ENCODE measurements at places on chromosomes 5 and 9. TPM values are rescaled to one million over a fixed set of nuclear protein-coding genes. Genes with fewer than 3 reads are reported as not detected.

DNA sequence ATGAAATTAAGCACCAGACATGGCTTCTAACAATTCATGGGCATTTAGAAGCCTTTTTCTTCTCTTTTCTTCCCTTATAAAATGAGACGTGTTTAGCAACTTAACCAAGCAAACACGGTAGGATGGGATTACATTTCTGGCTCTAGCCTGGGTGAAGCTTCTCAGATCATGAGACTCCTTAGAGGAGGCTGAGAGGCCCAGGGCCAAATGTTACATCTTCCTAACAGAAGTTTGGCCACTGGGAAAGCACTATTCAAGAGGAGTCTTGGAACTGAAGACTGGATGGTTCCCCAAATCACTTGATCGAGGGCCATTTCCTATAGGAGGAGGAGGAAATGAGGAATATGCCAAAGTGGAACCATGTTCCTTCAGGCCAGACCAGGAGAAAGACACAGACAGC, 1.9 kb downstream of the GABRP start:
- no peaks in the 10 kb centered on the region for H3K27me3 ChIP-seq
- no peak overlapping the region for H3K4me3 ChIP-seq
- DNase-seq, result no peak
- H3K4me1 ChIP-seq, result no peaks in the 10 kb centered on the region
- H3K36me3 ChIP-seq, result no peaks in the 10 kb centered on the region

CSF2 gene
- total RNA-seq, result not detected

GRCh38 chr9:21681641-21682040, 120.8 kb upstream of the MTAP start:
- peaks cover 96% of the 10 kb centered on the region for H3K4me1 ChIP-seq
- no peak overlapping the region for H3K4me3 ChIP-seq
- H3K27me3 ChIP-seq, result no peaks in the 10 kb centered on the region
- DNase-seq, result peak; percentile 89
- no peaks in the 10 kb centered on the region for H3K36me3 ChIP-seq

- H3K27me3 ChIP-seq, result no peaks in the 10 kb centered on the region
- H3K4me3 ChIP-seq, result no peak overlapping the region
- no peak for DNase-seq
- no peaks in the 10 kb centered on the region for H3K36me3 ChIP-seq
These were observed 261.9 kb downstream of the GADD45G start for GRCh38 chr9:89866701-89867100.

MSX2 gene
- 8.5 TPM for total RNA-seq

DNA sequence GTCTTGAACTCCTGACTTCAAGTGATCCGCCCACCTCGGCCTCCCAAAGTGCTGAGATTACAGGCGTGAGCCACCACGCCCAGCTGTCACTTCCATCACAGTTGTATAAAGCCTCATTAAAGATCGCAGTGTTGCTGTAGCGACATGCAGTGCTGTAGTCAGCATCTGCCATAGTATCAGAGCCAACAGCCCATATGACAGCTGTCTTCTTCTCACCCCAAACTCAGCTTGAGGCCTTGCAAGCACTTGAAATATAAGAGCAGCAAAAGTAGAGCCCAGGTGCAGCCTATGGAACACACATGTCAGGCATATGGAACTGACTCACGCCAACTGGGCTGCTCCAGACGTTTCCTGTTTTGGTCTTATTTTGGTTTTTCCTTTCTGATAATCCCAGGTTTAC, 167.8 kb downstream of the TRIO start:
- no peak overlapping the region for H3K4me3 ChIP-seq
- H3K4me1 ChIP-seq, result peaks cover 21% of the 10 kb centered on the region
- DNase-seq, result no peak
- peaks cover 53% of the 10 kb centered on the region for H3K36me3 ChIP-seq
- no peak overlapping the region for H3K27ac ChIP-seq

SLC12A2 gene
- 36.9 TPM for total RNA-seq

IFNA13 gene
- total RNA-seq, result not detected

GRCh38 chr5:108193021-108193795, 188.7 kb downstream of the FBXL17 start:
- H3K36me3 ChIP-seq, result no peaks in the 10 kb centered on the region
- H3K27me3 ChIP-seq, result no peaks in the 10 kb centered on the region
- no peaks in the 10 kb centered on the region for H3K4me1 ChIP-seq
- no peak for DNase-seq
- no peak overlapping the region for H3K27ac ChIP-seq

PTGDS gene
- total RNA-seq, result 13.7 TPM

DNA sequence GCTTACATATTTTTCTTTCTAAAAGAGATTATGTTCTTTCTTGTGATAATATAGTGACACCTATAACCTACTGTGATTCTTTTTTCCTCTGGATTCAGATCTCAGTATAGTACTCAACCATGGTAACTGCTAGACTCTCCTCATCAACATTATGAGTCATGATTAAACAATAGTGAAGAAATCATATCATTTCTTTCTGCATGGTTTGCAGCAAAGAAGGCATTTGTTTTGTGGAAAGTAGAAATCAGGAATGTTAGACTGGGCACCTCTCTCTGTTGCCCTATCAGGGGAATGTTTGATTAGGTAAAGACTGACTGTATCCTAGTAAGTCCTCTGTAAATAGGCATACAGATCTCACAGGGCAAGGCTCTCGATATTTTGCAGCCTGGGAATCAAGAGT, 25.6 kb upstream of the SMC2 start:
- H3K27me3 ChIP-seq, result no peaks in the 10 kb centered on the region
- no peak overlapping the region for H3K4me3 ChIP-seq
- DNase-seq, result no peak

FBP1 gene
- 0.36 TPM for total RNA-seq

DNA sequence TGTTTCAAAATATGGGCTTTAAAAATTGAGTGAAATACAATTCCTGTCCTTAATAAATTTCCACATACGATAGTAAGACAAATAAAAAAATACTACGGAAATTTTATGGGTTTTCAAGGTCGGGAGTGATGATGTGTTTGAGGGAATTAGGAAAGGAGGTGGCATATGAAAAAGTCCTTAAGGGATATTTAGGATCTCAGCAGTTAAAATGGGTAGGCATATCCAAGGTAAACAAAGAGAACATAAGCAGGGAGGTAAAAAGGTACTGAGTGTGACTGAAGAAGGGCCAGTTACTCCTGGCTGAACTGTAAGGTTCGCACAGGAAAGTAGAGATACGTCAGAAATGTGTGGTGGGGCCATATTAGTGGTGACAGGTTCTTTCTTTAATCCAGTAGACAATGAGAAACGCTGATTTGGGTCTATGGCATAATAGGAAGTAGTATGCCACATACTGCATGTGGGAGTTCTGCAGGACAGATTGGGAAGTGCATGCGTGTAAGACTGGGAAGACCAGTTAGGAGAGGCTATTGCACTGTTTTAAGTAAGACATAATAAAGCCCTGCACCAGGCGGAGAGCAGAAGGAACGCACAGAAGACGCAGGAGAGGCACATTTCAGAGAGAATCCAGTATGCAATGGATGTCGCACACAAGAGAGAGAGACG, 937 bp upstream of the HMGCR start:
- H3K4me3 ChIP-seq, result peak overlapping the region; percentile 70
- peaks cover 2% of the 10 kb centered on the region for H3K36me3 ChIP-seq
- peak overlapping the region; percentile 85 for H3K27ac ChIP-seq

NSMF gene
- 40.0 TPM for total RNA-seq

- no peaks in the 10 kb centered on the region for H3K4me1 ChIP-seq
- no peaks in the 10 kb centered on the region for H3K27me3 ChIP-seq
These were observed 70.2 kb upstream of the ALDH1A1 start for GRCh38 chr9:73023025-73023541.

DNA sequence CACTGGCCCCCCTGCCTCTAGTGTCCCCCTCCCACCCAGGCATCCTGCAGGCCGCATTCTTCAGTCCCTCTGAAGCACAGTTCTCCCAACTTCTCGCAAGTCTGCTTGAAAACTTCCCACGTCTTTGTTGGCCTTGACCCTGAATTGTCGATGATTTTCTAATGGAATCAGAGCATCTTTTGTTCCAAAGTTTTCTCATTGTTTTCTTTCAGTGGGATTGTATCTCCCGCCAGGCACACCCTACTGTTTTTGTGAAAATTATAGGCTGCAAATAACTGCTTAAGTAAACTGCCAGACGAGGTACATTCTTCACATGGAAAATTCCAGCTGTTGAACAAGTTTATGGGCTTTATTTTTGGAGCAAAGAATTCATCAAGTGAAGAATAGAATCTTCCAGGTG, 122.6 kb upstream of the SLC25A48 start:
- H3K27me3 ChIP-seq, result peaks cover 18% of the 10 kb centered on the region
- DNase-seq, result no peak
- H3K27ac ChIP-seq, result no peak overlapping the region

GRCh38 chr9:16627967-16628366, 242.5 kb downstream of the BNC2 start:
- H3K27ac ChIP-seq, result peak overlapping the region; percentile 88
- H3K4me1 ChIP-seq, result peaks cover 3% of the 10 kb centered on the region
- no peaks in the 10 kb centered on the region for H3K36me3 ChIP-seq
- H3K4me3 ChIP-seq, result peak overlapping the region; percentile 24
- H3K27me3 ChIP-seq, result no peaks in the 10 kb centered on the region

HRCT1 gene
- total RNA-seq, result not detected

DNA sequence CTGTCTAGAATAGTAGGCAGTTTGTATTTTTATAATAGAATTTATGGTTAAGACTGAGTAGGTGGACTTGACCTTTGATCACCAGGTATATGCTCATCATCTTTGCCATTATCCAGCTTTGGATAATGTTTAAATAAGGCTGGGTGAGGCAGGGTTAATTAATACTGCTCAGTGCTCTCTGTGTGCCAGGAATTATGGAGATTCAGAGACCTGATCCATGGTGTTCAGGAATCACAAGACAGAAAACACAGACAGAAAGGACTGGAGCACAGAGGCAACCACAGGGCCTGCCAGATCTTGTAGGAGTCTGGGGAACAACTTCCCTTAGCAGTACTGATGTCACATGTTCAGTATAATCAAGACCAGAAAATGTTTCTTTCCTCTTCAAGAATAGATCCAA, 186.3 kb upstream of the ADCY2 start:
- no peak for DNase-seq
- H3K36me3 ChIP-seq, result no peaks in the 10 kb centered on the region
- no peak overlapping the region for H3K27ac ChIP-seq
- no peak overlapping the region for H3K4me3 ChIP-seq

EIF4E1B gene
- total RNA-seq, result not detected

- H3K36me3 ChIP-seq, result no peaks in the 10 kb centered on the region
- H3K4me1 ChIP-seq, result no peaks in the 10 kb centered on the region
- H3K27me3 ChIP-seq, result no peaks in the 10 kb centered on the region
- no peak for DNase-seq
These were observed 160.0 kb downstream of the C9orf152 start for GRCh38 chr9:110047955-110048402.

BAAT gene
- total RNA-seq, result 0.08 TPM

SMC5 gene
- 12.9 TPM for total RNA-seq

- H3K4me1 ChIP-seq, result no peaks in the 10 kb centered on the region
- no peaks in the 10 kb centered on the region for H3K27me3 ChIP-seq
- no peak overlapping the region for H3K27ac ChIP-seq
- no peak for DNase-seq
- H3K36me3 ChIP-seq, result no peaks in the 10 kb centered on the region
These were observed 30.9 kb downstream of the PDE6A start for GRCh38 chr5:149913436-149914419.

GRCh38 chr5:120678279-120678678, 214.2 kb downstream of the PRR16 start:
- H3K27ac ChIP-seq, result no peak overlapping the region
- no peaks in the 10 kb centered on the region for H3K36me3 ChIP-seq
- no peak overlapping the region for H3K4me3 ChIP-seq
- DNase-seq, result no peak

DOCK8 gene
- total RNA-seq, result 1.4 TPM

GRCh38 chr5:159727167-159727566, 189.1 kb upstream of the ADRA1B start:
- H3K27me3 ChIP-seq, result no peaks in the 10 kb centered on the region
- no peaks in the 10 kb centered on the region for H3K36me3 ChIP-seq
- H3K4me1 ChIP-seq, result no peaks in the 10 kb centered on the region
- no peak overlapping the region for H3K4me3 ChIP-seq

GRCh38 chr5:143196601-143197259, 206.8 kb downstream of the NR3C1 start:
- DNase-seq, result no peak
- no peaks in the 10 kb centered on the region for H3K4me1 ChIP-seq
- no peak overlapping the region for H3K27ac ChIP-seq
- no peak overlapping the region for H3K4me3 ChIP-seq
- H3K27me3 ChIP-seq, result no peaks in the 10 kb centered on the region

FAM78A gene
- total RNA-seq, result 0.59 TPM

STPG3 gene
- 0.26 TPM for total RNA-seq

GRCh38 chr9:115642285-115642684, 511.3 kb upstream of the PAPPA start:
- H3K27ac ChIP-seq, result no peak overlapping the region
- no peaks in the 10 kb centered on the region for H3K4me1 ChIP-seq
- DNase-seq, result no peak
- no peak overlapping the region for H3K4me3 ChIP-seq
- H3K27me3 ChIP-seq, result no peaks in the 10 kb centered on the region

DNA sequence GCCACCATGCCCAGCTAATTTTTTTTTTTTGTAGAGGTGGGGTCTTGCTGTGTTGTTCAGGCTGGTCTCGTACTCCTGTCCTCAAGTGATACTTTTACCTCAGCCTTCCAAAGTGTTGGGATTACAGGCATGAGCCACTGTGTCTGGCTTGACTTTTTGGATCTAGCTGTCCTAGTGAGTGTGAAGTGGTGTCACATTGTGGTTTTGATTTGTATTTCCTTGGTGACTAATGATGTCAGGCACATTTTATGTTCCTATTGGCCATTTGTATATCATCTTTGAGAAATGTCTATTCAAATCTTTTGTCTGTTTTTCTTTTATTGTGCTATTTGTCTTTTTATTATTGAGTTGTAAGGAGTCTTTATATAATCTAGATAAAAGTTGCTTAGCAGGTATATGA, 53.5 kb upstream of the MCCC2 start:
- no peak overlapping the region for H3K4me3 ChIP-seq
- peaks cover 11% of the 10 kb centered on the region for H3K36me3 ChIP-seq
- no peak overlapping the region for H3K27ac ChIP-seq

DNA sequence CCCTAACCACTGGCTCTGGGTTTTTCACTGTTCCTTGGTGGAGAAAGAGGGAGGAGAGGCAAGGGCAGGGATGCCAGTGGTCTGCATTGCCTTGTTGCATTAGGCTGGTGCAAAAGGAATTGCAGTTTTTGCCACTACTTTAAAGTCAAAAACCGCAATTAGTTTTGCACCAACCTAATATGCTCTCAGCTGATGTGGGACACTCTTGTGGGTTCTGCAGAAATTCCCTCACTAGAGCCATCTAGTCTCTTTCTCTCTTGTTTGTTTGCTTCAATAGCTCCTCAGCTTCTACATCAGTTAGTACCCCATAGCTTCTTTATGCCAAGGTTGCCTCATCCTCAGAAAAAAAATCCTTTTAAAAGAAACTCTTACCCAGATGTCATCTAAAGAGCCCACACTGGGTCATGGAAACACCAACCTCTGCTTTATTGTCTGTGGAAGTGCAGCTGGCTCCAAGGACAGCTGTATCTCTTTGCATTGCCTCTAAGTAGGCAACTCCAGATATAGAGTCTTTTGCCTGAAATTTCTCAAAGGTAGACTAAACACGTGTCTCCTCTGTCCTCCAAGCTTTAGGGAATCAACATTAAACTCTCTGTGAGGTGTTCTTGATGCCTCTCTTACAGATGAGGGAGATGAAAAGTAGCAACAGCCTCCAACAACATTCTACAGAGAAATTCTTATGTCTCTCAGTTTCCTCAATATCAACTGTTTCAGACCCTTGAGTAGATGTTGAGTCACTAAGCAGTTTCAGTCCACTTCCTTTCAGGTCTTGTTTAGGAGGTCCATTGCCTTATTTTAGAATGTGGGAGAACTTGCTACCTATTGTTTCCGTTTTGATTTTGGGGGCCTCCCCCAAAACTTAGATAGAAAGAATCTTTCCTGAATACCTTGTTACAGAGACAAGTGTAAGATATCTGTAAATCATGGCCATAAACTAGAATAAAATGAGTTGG, 84.9 kb upstream of the MEF2C start:
- H3K4me1 ChIP-seq, result no peaks in the 10 kb centered on the region
- no peaks in the 10 kb centered on the region for H3K36me3 ChIP-seq
- H3K4me3 ChIP-seq, result no peak overlapping the region
- no peaks in the 10 kb centered on the region for H3K27me3 ChIP-seq
- H3K27ac ChIP-seq, result no peak overlapping the region
